ENCODE measurements at places on chromosomes 4 and X.

GRCh38 chr4:151555151-151555945 is 146.4 kb downstream of the FHIP1A start:
- no peak for DNase-seq

- DNase-seq: no peak
Measured at GRCh38 chr4:2942532-2943363, 20.5 kb downstream of the NOP14 start.

- DNase-seq: no peak
Measured at GRCh38 chrX:37765507-37765906, 14.4 kb upstream of the CYBB start.

GRCh38 chr4:95674521-95674981 is 125.8 kb upstream of the UNC5C start:
- no peak for DNase-seq

DNA sequence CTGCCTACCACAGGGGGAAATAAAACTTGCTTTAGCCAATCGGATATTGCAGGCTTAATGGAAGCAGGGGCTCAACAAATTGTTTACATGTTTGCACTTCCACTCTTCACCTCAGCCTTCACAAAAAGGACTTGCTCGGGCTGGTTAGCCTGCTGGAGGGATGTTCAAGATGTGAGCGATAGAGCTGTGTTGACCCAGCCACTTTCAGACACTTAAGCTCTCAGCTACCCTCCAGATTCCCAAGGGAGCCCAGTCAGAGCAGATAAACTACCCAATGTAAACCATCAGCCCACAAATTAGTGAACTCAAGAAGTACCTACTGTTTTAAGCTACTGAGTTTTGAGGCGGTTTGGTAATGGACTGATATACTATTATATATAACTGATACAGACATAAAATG is 508.4 kb upstream of the FTHL17 start:
- no peak for DNase-seq

Data from cortex of kidney (tissue), 1 donor.